ENCODE measurements at places on chromosomes 7 and 10.

- ATAC-seq, result no peak
These were observed 150.5 kb downstream of the ELAPOR2 start for GRCh38 chr7:86908948-86909347.

GRCh38 chr10:71753091-71753959 is 20.0 kb downstream of the VSIR start:
- ATAC-seq, result no peak

GRCh38 chr7:25171516-25171915 is 46.5 kb upstream of the CYCS start:
- ATAC-seq, result no peak

DNA sequence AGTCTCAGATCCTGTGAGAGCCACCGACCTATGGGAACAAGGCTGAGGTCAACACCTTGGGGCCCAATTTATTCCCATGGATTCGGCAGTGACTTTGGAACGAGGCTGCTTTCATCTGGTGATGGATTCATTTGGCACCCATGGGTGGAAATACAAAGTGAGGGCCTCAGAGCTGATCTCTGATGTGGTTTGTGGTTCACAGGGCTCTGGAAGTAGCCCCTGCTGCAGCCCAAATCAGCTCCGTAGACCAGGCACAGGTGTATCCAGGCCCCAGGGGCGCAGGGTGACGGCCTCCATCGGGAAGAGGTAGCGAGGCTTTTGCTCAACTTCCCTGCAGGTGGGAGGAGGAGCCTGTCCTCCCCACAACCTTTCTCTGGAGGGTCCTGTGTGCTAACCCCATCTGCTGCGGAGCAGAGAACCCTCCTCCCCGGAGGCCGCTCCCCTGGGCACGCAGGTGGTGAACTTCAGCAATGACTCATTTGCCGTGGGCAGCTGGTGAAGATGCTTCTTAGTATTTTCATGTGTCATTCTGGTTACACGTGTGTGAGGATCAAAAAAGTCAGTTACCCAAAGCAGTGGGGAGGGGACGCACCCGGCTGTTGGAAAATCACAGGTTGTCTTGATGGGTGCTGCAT is 7.5 kb upstream of the JAKMIP3 start:
- peak; percentile 75 for ATAC-seq

- no peak for ATAC-seq
These were observed 98.2 kb upstream of the PRKCQ start for GRCh38 chr10:6678211-6678803.

DNA sequence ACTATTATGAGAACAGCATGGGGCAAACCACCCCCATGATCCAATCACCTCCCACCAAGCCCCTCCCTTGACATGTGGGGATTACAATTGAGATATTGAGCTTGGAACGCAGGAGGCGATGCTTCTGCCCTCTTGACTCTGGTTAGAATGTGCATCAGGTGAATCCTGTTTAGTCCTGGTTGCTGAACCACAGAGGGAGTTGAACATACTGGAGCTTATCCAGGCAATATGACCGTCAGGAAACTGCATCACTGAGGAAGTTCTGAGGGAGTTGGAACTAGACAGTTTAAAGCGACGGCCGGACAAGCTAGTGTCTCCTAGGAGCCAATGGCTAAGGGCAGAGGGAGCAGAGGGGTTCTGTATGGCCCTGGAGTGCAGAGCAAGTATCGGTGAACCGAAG is 31.8 kb upstream of the GARS1 start:
- no peak for ATAC-seq

DNA sequence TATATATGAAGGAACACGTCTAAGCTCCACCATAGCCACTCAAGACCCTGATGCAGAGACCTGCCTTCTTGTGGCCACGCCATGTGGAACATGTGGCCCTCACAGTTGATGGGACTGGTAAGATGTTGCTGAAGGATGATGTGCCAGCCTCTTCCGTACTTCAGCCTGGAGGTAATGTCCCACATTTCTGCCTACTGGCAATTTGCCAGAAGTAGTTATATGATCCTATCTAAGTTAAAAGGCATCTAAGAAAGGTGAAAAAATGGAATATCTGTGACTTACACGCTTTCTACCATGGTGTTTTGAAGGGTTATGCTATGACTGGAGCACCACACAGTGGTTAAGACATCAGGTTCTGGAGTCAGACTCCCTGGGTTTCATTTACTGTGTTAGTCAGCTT is 948.7 kb upstream of the GHITM start:
- no peak for ATAC-seq

DNA sequence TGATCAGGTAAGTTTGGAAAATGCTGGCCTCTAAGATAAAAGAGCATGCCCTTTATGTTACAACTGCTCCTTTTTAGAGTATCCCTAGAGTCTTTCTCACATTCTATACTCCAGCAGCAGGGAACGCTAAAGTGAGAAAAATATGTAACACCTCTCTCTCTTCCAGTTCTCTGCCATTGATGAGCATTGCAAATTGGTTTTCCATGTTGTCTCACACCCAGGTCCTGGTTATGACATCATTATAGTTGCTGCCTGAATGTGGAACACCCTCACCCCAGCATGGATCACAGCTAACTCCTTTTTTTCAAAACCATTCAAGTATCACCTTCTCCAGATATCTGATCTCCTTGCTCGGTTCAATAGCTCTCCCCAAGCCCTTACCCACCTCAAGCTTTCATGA is 84.4 kb downstream of the DGKI start:
- ATAC-seq, result no peak

DNA sequence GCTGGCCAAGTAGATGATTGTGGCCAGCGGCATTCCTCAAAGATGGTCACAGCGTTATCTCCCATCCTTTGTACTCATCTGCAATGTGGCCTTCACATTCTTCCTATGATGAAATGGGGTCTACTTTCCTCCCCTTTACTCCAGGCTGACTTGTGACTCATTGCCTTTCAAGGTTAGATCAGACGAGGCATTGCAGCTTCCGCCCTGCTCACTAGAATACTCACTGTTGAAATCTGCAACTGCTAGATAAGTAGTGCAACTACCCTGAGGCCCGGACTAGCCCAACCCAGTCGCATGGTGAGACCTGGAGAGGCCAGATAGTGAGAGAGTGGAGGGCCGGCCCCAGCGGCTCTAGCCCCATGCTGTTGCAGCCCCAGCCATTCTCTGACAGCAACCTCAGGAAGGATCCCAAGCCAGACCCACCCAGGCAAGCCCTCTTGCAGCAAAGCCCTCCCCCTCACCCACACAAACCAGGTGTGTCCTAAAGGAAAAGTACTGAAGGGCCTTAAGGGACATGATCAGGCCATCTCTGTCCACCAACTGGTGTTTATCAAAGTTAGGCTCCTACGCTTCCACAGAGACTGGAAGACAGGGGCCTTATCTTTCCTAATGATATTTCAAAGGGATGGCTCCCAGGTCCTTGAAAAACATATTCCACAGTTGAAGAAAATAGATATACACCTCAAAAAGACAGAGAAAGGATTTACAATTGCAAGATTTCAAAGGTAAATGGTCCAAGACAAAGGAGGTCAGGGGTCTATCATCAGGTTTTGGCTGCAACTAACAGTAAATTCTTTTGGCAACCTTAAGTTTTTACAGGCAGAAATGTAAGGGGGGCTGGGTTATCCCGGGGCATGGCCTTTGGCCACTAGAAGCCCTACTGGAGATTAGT is 107.2 kb upstream of the TRIM24 start:
- no peak for ATAC-seq

GRCh38 chr7:119842337-119842736 is 430.6 kb upstream of the KCND2 start:
- no peak for ATAC-seq

DNA sequence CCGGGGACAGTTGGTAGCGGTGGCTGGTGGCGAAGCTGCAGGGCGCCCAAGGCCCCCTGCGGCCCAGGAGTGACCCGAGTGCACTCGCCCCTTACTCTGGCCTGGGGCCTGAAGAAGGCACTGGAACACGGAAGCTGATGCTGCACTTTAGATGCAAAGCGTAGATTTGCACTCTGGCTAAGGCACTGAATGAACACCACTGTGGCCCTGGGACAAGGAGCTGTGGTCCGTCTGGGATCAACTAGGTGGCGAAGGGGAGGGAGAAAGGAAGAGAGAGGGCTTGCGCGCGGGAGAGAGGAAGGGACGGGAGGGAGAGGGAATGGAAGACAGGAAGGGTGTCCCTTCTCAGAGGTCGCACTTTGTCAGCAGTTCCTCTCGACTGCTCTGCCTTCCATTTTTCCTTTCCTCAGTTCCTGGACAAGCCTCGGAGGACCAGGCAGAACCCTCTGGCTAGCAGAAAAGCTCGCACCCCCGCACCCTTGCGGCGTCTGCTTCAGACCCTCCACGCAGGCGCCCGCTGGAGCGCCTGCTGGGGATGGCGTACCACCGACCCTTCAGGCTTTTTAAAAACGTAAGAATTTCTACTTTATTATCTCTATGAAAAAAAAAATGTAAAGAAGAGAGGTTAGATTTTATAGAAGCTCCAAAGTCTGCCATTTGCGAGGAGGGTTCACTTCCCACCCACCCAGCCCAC is 1.2 kb downstream of the FERD3L start:
- ATAC-seq, result peak; percentile 31

Data from stimulated activated memory B cell treated with anti-CD40 and anti-IgM and Interleukin-4, amounts not matched to agents 10 μg/mL and 1 μg/mL and 100 μg/mL, for 72 hours (primary cell).